B cell (primary cell): ENCODE measurements at places on chromosomes 3 and 15.

- peak overlapping the region; percentile 7 for H3K4me3 ChIP-seq
- peak; percentile 9 for DNase-seq
- peaks cover 19% of the 10 kb centered on the region for H3K4me1 ChIP-seq
- H3K27ac ChIP-seq, result peak overlapping the region; percentile 8
- no peaks in the 10 kb centered on the region for H3K36me3 ChIP-seq
- peaks cover 4% of the 10 kb centered on the region for H3K27me3 ChIP-seq
Measured at GRCh38 chr15:56367156-56367555, 1.9 kb downstream of the TEX9 start.

GRCh38 chr3:141738891-141739363 is 829 bp downstream of the RNF7 start:
- peaks cover 30% of the 10 kb centered on the region for H3K4me1 ChIP-seq
- DNase-seq, result no peak
- H3K27ac ChIP-seq, result peak overlapping the region; percentile 87

- no peaks in the 10 kb centered on the region for H3K4me1 ChIP-seq
- H3K4me3 ChIP-seq, result no peak overlapping the region
- DNase-seq, result no peak
- H3K27ac ChIP-seq, result no peak overlapping the region
Measured at GRCh38 chr15:57053470-57053869, 135.0 kb downstream of the TCF12 start.

DNA sequence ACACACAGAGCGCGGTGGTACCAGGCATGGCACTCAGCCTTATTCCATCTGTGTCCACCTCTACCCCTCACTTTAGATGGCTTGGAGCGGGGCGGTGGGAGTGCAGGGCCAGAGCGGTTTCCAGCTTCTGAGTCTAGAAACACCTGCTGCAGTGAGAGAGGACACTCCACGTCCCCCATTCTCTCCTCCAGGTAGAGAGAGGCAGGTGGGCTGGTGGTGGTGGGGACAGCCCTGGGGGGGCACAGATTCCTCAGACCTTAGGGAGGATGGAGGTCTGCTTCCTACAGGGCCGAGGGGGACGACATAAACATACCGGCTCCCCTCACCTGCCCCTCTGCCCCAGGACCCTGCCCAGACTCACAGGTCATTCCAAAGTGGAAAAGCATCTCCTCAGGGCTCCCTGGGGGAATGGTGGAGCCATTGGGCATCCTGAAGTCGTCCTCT is 40.4 kb downstream of the MUC20 start:
- H3K27me3 ChIP-seq, result no peaks in the 10 kb centered on the region
- DNase-seq, result no peak
- no peaks in the 10 kb centered on the region for H3K36me3 ChIP-seq
- no peak overlapping the region for H3K27ac ChIP-seq
- no peaks in the 10 kb centered on the region for H3K4me1 ChIP-seq
- no peak overlapping the region for H3K4me3 ChIP-seq

- H3K36me3 ChIP-seq, result no peaks in the 10 kb centered on the region
- H3K4me3 ChIP-seq, result no peak overlapping the region
- H3K4me1 ChIP-seq, result no peaks in the 10 kb centered on the region
- no peak overlapping the region for H3K27ac ChIP-seq
- H3K27me3 ChIP-seq, result no peaks in the 10 kb centered on the region
Measured at GRCh38 chr3:111802163-111802625, 56.9 kb upstream of the PHLDB2 start.
